ENCODE measurements at places on chromosomes 2 and 18. TPM values are rescaled to one million over a fixed set of nuclear protein-coding genes. Genes with fewer than 3 reads are reported as not detected.
A peak's percentile ranks its signal among the peaks of the same experiment; 100 is the strongest.

- no peak for DNase-seq
These were observed 238.0 kb upstream of the COPS8 start for GRCh38 chr2:236847538-236848263.

GRCh38 chr18:23257686-23258565, 122.6 kb downstream of the CABLES1 start:
- DNase-seq = peak; percentile 86

DNA sequence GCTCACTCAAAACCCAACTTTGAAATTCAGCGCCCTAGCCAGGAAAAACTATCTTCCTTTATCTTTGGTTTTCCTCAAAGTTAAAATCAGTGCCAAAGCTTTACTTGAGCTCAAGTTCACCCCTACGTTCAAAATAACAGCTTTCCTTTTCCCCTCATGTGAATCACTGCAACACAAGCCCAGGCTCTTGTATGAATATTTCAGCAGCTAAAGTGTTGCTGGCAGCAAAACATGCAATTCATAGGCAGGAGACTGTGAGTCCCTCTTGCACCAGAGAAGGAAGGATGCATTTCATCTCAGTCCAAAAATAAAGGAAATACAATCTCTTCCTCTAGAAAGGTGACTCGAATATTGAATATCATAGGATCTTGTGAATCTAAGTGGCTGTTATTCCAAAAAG, 461.3 kb upstream of the SOX11 start:
- DNase-seq = no peak

- DNase-seq = peak; percentile 90
These were observed 72.0 kb upstream of the ZCCHC2 start for GRCh38 chr18:62450546-62451410.

- DNase-seq = no peak
These were observed 69.5 kb upstream of the ZSWIM2 start for GRCh38 chr2:186918495-186918894.

HOXD9 gene
- 0.36 TPM for total RNA-seq

DNA sequence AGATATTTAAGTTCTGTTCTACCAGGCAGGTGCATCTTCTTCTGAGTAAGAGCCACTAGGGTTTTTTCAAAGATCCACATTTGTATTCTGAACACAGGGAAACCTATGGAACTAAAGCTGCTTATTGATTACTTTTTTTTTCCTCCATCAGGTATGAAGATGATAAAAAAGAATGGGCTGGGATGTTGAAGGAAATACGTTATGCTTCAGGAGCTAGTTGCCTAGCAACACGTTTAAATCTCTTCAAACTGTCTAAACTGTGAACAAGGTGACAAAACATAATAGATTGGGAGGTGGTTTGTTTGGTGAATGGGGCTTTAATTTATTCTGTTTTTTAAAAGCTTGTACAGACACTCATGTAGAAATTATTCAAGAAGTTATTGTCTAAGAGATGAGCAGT, 15.9 kb downstream of the KLHL41 start:
- no peak for DNase-seq
